ENCODE measurements at places on chromosomes 16 and 17.

- DNase-seq: no peak
These were observed 134.7 kb downstream of the USP31 start for GRCh38 chr16:23014592-23014991.

DNA sequence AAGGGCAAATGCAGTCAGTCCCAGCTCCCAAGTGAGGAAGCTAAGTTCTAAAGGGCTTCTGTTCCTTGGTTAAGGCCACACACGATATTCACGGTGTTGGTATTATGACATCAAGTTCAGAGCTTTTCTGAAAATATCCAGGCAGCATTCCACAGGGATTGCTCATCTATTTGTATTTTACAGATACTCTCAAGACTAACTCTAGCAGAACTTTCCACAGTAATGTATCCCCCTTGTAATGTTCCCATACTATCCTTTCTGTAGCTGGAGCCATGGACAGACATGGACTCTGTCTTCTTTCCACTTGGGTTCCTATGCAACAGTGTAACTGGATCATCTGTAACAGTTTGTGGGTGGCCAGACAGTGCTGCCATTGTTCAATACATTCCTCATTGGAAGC lies 13.5 kb downstream of the SDR42E1 start:
- DNase-seq: no peak

- DNase-seq: no peak
These were observed 412.4 kb upstream of the ERCC4 start for GRCh38 chr16:13507530-13507929.

- no peak for DNase-seq
These were observed 12.7 kb downstream of the CASKIN1 start for GRCh38 chr16:2183671-2184070.

DNA sequence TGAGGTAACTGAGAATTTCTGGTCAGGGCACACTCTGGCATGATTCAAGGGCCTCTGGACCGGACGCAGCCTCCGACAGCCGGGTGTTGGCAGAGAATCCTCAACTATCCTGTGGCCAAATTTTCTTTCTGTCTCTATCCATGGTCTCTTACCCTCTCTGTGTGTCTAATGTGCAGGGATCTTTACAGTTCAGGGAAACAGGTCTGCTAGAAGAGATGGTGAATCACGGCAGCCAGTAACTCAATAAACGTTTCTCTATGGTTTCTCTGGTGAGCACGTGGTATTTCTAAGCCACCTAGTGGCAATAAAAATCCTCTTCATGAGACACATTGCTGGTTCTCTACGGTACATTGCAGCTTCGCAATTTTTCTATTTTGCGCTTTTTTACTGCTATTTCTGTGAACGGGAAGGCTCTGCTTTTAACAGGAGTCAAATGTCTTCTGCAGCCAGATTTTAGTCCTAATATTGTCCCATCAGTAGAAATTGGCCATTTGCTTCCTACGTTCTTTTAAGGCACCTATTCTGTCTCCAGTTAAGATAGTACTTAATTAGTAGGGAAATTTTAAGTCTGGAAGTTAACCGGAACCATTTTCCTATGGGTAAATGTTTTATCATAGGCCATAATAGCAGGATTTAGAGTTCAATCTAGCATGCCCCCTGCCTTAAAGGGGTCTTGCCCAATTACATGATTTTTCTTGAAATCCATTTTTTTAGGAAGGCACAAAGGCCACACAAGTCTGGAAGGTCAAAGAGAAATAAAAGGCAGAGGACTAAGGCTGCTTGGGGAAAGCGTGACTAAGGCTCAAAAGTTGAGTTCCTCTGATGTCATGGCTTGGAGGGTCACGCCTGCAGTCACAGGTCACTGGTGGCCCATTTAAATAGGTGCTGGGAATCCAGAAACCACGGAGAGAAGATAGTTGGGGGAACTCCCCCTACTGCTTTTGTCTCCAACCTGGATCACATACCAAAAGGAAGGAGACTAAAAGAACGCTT lies 31.5 kb downstream of the QPRT start:
- DNase-seq: peak; percentile 26

GRCh38 chr16:62940569-62940968 lies 904.3 kb upstream of the CDH8 start:
- DNase-seq: no peak

DNA sequence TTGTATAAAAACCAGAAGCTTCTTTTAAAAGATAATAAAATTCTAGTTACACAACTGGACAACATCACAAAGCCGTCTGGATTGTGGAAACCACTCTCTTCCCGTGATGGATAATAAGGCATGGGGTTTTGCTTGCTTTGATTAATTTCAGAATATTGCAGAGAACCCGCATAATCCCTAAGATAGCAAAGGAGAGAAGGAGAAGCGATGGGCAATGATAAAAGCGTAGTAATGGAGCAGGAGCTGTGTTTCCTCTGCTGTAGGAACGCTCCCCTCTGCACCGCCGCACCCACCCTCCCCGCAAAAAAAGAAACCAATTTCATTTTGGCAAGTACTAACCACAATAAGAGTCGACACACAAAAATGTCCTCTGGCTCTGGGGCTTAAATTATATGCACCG lies 340.9 kb upstream of the PSMD7 start:
- no peak for DNase-seq

GRCh38 chr17:47851764-47852112 lies 775 bp upstream of the SP6 start:
- DNase-seq: no peak

GRCh38 chr17:42050393-42051012 lies at the start of gene C17orf113:
Gene C17orf113, minus strand, starts transcription at chr17:42050601. Its CDS starts 7,225 bp downstream, at chr17:42043376.
- DNase-seq: peak; percentile 25

DNA sequence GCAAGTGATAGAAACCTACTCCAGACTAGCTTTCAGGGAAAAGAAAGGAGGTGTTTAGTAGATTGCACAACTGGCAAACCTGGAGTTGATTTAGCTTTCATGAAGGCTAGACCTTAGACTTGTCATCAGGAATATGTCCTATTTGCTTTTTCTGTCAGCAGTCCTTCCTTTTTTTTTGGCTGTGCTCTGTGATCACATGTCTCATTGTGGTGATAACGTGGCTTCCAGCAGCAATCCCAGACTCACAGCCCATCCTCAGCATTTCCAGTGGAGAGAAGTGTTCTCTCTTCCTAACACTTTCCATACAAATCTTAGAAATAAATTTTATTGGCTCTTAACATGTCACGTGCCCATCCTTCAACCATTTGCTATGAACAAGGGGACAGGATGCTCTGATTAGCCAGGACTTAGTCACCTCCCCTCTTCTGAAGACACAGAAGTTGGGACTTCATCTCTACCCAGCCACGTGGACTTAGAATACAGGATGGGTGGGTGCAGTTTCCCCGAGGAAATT lies 74.7 kb downstream of the CDH13 start:
- DNase-seq: no peak

GRCh38 chr16:70574595-70575271 lies 51.1 kb downstream of the SF3B3 start:
- no peak for DNase-seq

DNA sequence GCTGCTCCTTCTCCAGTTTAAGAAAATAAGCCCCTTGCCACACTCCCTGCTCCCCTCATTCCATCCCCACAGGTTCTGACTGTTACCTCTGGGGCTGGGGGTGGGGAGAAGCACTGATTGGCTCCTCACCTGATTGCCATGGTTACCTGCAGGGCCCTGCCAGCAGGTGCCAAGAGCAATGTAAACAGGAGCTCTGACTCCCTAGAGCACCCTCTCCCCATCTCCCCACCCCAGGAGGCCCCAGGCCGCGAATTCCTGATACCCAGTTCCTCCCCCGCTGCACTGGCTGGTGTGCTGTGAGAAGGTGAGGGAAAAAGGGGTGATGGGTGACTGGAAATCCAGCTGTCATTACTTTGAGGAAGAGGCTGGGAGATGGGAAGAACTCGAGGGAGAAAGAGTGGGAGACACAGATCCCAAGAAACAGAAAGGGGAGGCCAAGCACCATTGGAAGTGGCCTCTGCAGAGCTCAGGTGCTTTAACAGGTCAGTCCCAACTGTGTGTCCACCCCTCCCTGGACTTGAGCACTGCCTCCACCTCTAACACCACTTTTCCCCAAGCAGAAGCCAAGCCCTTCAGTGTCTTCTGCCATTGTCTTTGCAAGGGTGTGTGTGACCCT lies 4.5 kb downstream of the PCGF2 start:
- no peak for DNase-seq

- DNase-seq: no peak
These were observed 8.4 kb upstream of the PIEZO1 start for GRCh38 chr16:88793251-88793954.

GRCh38 chr17:1758807-1759206 lies 3.1 kb upstream of the SERPINF1 start:
- no peak for DNase-seq

- no peak for DNase-seq
These were observed 2.6 kb downstream of the SYNGR2 start for GRCh38 chr17:78170692-78171590.

- no peak for DNase-seq
These were observed 188.0 kb downstream of the HAPSTR1 start for GRCh38 chr16:9279291-9280068.

GRCh38 chr16:27839419-27839818 lies 224.1 kb downstream of the GSG1L start:
- no peak for DNase-seq

DNA sequence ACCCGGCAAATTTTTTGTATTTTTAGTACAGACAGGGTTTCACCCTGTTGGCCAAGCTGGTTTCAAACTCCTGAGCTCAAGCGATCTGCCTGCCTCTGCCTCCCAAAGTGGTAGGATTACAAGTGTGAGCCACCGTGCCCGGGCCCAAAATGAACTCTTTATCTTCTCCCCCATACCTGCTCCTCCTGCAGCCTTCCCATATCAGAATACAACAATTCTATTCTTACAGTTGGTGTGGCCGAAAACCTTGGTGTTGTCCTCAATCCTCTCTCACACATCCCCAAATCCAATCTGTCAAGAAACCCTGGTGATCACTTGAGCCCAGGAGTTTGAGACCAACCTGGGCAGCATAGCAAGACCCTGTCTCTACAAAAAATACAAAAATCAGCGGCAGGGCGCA lies 19.5 kb upstream of the SPN start:
- DNase-seq: no peak

- no peak for DNase-seq
These were observed 432.4 kb downstream of the SOX9 start for GRCh38 chr17:72553051-72553755.

DNA sequence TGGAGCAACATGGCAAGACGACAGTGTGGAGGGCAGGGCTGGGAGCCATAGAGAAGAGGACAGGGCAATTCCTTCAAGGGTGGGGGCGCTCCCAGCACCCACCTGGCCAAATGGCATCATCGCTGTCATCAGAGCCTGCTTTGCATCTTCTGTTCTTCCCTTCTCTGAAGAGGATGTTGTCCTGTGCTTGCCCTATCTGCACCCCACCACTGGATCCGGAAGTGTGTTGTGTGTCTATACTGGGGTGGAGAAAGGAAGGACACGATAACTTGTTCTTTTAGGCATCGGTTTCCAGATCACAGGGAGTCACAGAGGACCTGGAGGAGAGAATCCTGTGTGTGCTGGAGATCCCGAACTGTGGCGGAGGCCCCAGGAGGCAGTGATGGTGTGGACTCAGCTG lies 25.7 kb upstream of the ANKRD40CL start:
- DNase-seq: no peak
